PC-9 (cell line): ENCODE measurements at places on chromosomes 3 and 15. TPM values are rescaled to one million over a fixed set of nuclear protein-coding genes. Genes with fewer than 3 reads are reported as not detected.

- no peaks in the 10 kb centered on the region for H3K4me1 ChIP-seq
- H3K27ac ChIP-seq = no peak overlapping the region
- no peaks in the 10 kb centered on the region for H3K36me3 ChIP-seq
- no peaks in the 10 kb centered on the region for H3K27me3 ChIP-seq
- H3K4me3 ChIP-seq = no peak overlapping the region
Observed at GRCh38 chr15:36313021-36313420, 266.4 kb upstream of the CDIN1 start.

GRCh38 chr15:28086175-28086703 is 12.9 kb downstream of the OCA2 start:
- H3K4me3 ChIP-seq = no peak overlapping the region
- peak; percentile 37 for DNase-seq
- no peak overlapping the region for H3K27ac ChIP-seq
- no peaks in the 10 kb centered on the region for H3K36me3 ChIP-seq
- H3K4me1 ChIP-seq = no peaks in the 10 kb centered on the region

DNA sequence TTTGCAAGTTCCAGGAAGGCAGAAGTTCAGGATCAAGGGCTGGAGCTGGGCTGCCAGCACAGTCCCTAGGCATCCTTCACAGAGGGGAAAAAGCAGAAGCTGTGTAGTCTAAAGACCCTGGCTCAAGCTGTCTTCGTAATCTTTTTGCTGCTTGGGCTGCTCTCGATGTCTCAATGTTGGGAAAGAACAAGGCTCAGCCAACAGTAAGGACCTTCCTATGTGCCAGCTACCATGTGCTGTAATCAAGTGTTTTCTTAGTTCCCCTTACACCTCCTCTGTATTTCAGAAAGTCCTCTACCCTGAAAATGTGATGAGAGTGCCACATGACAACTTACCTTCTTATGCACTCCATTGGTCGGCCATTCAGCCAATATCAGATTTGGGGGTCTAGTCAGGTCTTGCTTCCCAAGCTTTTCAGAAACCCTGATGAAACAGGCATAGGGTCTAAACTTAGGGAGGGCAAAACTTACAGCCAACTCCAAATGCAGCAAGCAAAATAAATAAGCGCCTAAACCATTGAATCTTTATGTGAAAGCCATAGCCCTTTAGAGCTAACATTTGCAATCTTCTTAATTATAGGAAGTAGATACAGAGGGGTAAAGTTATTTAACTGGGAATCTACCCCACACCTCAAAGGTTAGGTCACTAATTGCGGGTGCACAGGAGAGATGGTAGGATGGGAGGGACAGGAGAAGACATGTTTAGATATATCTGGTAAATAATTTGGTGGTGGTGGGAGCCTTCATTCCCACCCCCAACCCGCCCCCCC is 1.2 kb upstream of the EDEM1 start:
- peak overlapping the region; percentile 55; the same call in 1 of the 2 replicates for H3K4me3 ChIP-seq
- peaks cover 11% of the 10 kb centered on the region for H3K4me1 ChIP-seq
- no peaks in the 10 kb centered on the region for H3K27me3 ChIP-seq
- H3K27ac ChIP-seq = no peak overlapping the region
- no peaks in the 10 kb centered on the region for H3K36me3 ChIP-seq

GRCh38 chr3:111801693-111802092 is 57.4 kb upstream of the PHLDB2 start:
- H3K27me3 ChIP-seq = no peaks in the 10 kb centered on the region
- H3K36me3 ChIP-seq = no peaks in the 10 kb centered on the region
- H3K27ac ChIP-seq = peak overlapping the region; percentile 95
- H3K4me1 ChIP-seq = peaks cover 37% of the 10 kb centered on the region
- H3K4me3 ChIP-seq = no peak overlapping the region

DNA sequence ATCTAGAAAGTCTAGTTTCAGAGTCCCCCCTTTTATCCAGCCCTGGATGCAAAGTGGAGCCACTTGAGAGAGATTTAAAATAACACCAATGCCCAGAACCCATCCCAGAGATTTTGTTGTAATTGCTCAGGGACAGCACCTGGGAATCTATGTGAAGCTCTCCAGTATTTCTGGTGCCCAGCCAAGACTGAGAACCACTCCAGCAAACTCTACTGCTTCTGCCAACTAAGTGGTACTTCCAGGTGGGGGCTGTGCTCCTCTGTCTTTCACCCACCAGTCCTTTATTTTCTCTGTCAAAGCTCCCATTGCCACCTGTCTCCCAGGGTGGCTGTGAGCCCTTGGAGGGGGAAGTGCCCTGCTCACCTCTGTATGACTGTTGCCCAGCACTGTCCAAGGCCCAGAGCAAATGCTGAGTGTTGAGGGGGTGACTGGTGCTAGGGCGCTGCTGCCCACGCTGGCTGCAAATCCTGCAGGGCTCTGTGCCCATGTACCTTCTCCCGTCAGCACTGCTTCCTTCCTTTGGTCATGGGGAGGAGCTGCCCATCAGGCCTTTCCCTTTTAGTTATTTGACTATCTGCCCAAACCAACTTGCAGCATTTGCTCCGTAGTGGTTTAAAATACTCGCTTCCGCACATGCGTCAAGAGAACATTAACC is 9.4 kb downstream of the CLSTN2 start:
- no peaks in the 10 kb centered on the region for H3K4me1 ChIP-seq
- H3K4me3 ChIP-seq = no peak overlapping the region
- no peak for DNase-seq

DNA sequence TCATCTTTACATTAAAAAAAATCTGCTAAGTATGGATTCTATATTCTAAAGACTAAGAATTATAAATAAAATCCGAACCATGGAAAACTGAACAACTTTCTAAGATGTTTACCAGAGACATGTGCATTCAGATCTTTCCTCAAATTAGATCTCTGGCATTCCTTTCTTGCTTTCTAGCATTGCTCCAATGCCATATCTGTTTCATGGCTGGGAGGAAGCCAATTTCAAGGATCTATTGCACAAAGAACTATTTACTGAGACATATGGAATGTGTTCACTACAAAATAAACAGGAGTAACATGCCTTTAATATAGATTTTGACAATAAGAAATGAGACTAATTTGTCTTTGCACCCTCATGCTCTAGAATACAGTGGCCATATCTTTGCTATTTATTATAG is 45.1 kb upstream of the NANOGP8 start:
- DNase-seq = no peak
- no peaks in the 10 kb centered on the region for H3K4me1 ChIP-seq
- H3K27ac ChIP-seq = no peak overlapping the region
- H3K27me3 ChIP-seq = no peaks in the 10 kb centered on the region
- H3K36me3 ChIP-seq = no peaks in the 10 kb centered on the region

- DNase-seq = no peak
- H3K4me3 ChIP-seq = no peak overlapping the region
- H3K27me3 ChIP-seq = peaks cover 35% of the 10 kb centered on the region
- H3K36me3 ChIP-seq = no peaks in the 10 kb centered on the region
Observed at GRCh38 chr3:46881596-46882376, 4.3 kb downstream of the PTH1R start.

The LRRC2 gene
- 0.08 and 0.22 TPM in 2 replicates for total RNA-seq

The CCDC51 gene
- total RNA-seq = 28.5 and 35.4 TPM in 2 replicates

The IL20RB gene
- 3.8 and 7.2 TPM in 2 replicates for total RNA-seq

The TAGLN3 gene
- total RNA-seq = not detected in 2 replicates

The FETUB gene
- not detected in 2 replicates for total RNA-seq

The EBLN2 gene
- total RNA-seq = 5.5 and 5.6 TPM in 2 replicates

The CDC25A gene
- 9.7 and 10.5 TPM in 2 replicates for total RNA-seq

GRCh38 chr3:194577986-194578905 is 55.0 kb downstream of the TMEM44 start:
- no peak overlapping the region for H3K4me3 ChIP-seq
- H3K27me3 ChIP-seq = no peaks in the 10 kb centered on the region
- H3K4me1 ChIP-seq = peaks cover 52% of the 10 kb centered on the region
- H3K36me3 ChIP-seq = no peaks in the 10 kb centered on the region

The HDC gene
- total RNA-seq = not detected in 2 replicates

DNA sequence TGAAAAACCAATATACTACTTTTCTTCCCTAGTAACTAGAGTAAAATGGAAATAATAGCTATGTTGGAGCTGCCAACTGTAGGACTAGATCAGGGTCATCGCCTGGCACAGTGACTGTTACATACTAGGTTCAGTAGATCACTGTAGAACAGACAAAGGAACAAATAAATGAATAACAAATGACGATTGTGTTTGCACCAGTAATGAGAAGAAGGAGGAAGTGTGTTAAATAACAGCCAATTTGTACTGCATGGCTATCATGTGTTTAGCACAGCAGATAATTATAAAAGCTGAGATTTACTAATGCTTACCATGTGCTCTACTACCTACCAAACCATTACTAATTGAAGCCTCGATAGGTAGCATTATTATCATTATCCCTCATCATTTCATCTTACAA is 85.3 kb upstream of the FXR1 start:
- no peaks in the 10 kb centered on the region for H3K4me1 ChIP-seq
- no peaks in the 10 kb centered on the region for H3K27me3 ChIP-seq
- DNase-seq = no peak
- H3K4me3 ChIP-seq = no peak overlapping the region

DNA sequence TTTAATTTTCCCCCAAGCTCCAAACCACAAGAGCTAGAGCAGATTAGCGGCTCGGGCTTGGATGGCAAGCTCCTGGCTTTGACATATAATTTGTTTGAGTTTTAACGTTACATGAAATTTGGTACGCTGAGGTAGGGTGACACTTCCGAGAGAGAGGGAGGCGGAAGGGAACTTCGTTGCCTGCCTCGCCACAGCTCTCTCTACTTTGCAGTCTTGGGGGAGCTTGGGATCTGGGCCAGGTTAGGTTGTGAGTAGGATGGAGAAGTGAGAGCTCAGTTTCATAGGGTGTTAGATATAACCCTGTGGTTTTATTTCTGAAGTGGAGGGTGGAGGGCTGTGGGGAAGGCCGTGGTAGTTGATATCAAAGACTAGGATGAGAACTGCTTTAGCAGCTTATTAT is 39.7 kb downstream of the LRTM1 start:
- H3K27ac ChIP-seq = no peak overlapping the region
- no peaks in the 10 kb centered on the region for H3K36me3 ChIP-seq
- H3K27me3 ChIP-seq = no peaks in the 10 kb centered on the region
- no peak for DNase-seq
- peaks cover 25% of the 10 kb centered on the region for H3K4me1 ChIP-seq

GRCh38 chr3:157590273-157590672 is 87.1 kb upstream of the VEPH1 start:
- H3K36me3 ChIP-seq = no peaks in the 10 kb centered on the region
- no peak for DNase-seq
- no peak overlapping the region for H3K4me3 ChIP-seq
- H3K27me3 ChIP-seq = no peaks in the 10 kb centered on the region

DNA sequence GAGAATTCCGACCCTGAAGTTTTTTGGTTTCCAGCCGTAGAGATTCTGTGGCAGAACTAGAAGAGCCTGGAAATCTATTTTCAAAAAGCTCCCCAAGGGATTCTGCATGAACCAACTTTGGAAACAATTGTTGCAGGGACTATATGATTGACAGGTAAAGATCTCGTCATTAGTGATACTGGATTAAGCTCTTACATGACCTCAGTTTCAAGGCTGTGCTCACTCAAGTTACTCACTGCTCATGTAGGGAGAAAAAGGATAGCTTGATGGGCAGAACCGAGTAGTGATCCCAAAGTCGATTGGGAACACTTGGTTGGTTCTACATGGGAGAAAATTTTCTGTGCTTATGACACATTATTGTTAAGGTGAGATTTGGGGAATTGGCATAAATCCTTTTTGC is 142.3 kb upstream of the RASGRP1 start:
- DNase-seq = no peak
- no peak overlapping the region for H3K4me3 ChIP-seq
- H3K4me1 ChIP-seq = peaks cover 12% of the 10 kb centered on the region
- H3K27ac ChIP-seq = no peak overlapping the region
- no peaks in the 10 kb centered on the region for H3K36me3 ChIP-seq

DNA sequence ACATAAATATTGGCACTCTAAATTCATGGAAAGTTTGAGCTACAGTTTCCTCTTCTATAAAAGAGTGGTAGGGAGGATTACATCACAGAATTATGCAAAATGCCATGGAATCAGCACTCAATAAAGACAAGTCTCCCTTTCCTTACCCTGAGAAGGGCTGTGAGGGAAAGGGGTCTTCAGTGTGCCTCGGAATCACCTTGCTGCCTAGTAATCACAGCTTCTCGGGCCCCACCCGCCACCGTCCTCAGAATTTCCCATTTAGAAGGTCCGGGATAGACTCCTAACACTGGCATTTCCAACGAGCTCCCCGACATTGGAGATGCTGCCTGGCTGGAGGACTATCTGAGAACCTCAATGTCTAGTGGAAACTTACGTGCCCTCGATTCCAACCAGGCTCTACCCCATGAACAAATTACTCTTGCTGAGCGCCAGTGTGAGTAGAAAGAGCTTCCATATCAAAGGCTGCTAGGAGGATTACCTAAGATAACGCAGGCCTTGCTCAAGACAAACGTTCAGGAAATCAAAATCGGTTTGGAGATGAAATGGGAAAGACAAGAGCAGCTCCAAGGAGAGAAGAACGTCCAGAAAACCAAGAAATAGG is 92.1 kb upstream of the CHD2 start:
- H3K4me1 ChIP-seq = peaks cover 73% of the 10 kb centered on the region
- H3K36me3 ChIP-seq = no peaks in the 10 kb centered on the region
- no peaks in the 10 kb centered on the region for H3K27me3 ChIP-seq

GRCh38 chr15:70355275-70355795 is 257.6 kb upstream of the TLE3 start:
- no peak overlapping the region for H3K27ac ChIP-seq
- no peak for DNase-seq
- no peaks in the 10 kb centered on the region for H3K36me3 ChIP-seq
- H3K4me3 ChIP-seq = no peak overlapping the region
- H3K4me1 ChIP-seq = no peaks in the 10 kb centered on the region
- no peaks in the 10 kb centered on the region for H3K27me3 ChIP-seq

The SYNPR gene
- not detected in 2 replicates for total RNA-seq

- H3K4me3 ChIP-seq = no peak overlapping the region
- H3K36me3 ChIP-seq = no peaks in the 10 kb centered on the region
- peaks cover 12% of the 10 kb centered on the region for H3K4me1 ChIP-seq
- H3K27ac ChIP-seq = no peak overlapping the region
Observed at GRCh38 chr3:46538803-46539442, 27.2 kb downstream of the LRRC2 start.

DNA sequence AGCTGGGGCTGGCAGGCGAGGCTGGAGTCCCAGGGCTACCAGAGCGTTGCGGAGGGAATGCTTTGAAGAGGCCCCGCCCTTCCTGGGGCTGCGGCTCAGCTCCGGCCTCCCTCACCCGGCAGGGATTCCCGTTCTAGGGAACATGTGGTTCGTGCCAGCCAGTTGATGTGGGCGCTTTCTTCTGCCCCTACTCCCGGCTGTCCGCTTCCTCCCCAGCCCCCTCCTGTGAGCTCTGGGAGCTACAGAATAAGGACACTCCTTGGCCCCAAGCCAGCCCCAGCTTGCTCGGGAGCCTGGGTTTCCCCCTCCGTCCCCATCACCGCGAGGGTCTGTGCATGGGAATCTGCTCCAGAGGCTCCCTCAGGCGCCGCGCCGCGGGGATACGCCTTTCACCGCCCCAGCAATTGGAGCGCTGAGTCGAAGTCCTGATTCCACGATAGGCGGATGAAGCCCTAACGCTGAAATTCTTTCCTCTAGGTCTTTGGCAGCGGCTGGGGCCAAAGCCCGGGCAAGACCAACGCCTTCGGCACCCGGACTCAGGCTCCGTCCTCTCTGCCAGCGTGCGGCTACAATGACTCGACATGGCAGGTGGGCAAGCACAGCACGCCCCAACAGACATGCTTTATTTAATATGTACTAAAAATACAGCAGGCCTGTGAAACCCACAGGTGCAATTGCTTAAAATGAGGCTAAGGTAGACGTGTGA is 69.5 kb downstream of the KLF15 start:
- no peak overlapping the region for H3K4me3 ChIP-seq
- H3K27ac ChIP-seq = no peak overlapping the region
- H3K4me1 ChIP-seq = peaks cover 5% of the 10 kb centered on the region; the same call in 1 of the 2 replicates
- H3K36me3 ChIP-seq = no peaks in the 10 kb centered on the region
- H3K27me3 ChIP-seq = no peaks in the 10 kb centered on the region

The LMOD3 gene
- total RNA-seq = not detected in 2 replicates

GRCh38 chr3:153768561-153769469 is 352.4 kb upstream of the ARHGEF26 start:
- no peak overlapping the region for H3K27ac ChIP-seq
- H3K27me3 ChIP-seq = no peaks in the 10 kb centered on the region
- H3K36me3 ChIP-seq = no peaks in the 10 kb centered on the region

The LHFPL4 gene
- total RNA-seq = not detected in 2 replicates
